Fibroblast of skin of back (primary cell): ENCODE measurements at places on chromosomes 1 and 21.

- no peak for DNase-seq
These were observed 95.0 kb downstream of the GLIS1 start for GRCh38 chr1:53643881-53644390.

DNA sequence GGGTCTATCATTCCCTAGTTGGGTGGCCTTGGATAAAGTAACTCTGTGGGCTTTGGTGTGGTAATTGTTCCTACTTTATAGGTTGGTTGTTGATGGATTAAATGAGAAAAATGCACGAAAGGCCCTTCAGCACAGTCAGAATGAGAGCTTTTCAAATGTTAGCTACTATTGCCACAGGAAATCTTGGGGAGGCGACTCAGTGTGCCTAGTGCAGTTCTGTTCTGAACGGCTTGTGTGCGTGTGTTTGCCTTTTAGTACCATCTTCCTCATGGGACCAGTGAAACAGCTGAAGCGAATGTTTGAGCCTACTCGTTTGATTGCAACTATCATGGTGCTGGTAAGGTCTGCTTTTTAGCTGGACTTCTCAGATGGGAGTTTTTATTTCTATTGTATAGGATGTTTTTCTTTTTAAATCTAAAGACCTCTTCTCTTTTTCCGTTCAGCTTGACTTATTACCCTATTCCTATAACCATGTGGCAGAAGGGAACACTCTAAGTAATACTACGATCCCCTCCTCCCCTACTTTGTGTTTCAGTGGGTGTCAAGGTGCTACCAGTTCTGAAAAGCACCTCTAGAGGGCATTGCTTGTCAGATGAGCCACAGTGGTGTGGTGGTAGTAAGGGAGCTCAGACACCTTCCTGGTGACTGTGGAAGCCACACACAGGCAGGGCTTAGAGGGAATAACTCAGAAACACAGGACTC, 9.2 kb downstream of the SFT2D2 start:
- peak; percentile 48 for DNase-seq

- no peak for DNase-seq
These were observed 25.3 kb downstream of the PCNT start for GRCh38 chr21:46349134-46349760.

- DNase-seq, result no peak
These were observed 33.2 kb upstream of the PRSS38 start for GRCh38 chr1:227782226-227782625.

GRCh38 chr21:36628761-36629460, 70.0 kb upstream of the SIM2 start:
- DNase-seq, result no peak

GRCh38 chr21:42552407-42553336, 39.0 kb downstream of the SLC37A1 start:
- DNase-seq, result no peak

DNA sequence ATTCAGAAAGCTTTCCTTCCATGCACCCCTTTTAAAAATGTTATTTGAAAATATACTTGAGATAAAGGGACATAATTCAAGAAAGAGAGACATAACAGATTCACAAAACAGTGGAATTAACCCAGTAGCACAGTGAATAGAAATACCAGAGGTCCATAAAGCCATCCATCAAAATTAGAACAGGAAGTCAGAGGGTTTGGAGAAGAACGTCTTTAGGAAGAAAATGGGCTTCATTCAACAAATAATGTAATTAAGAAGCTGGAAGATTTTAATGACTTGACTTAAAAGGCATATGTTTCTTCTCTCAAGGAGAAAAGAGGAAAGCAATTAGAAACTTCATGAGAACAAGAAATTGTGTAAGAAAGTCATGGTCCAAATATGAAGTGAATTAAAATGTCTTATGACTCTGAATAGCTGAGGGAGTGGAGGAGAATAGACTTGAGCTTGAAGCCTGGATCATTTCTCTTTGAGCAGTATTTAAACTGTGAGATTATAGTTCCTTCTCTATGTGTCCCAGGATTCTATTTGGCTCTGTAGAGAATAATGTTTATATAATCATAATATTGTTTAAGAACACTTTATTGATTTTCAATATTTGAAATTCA, 7.9 kb upstream of the HCRTR1 start:
- DNase-seq, result no peak
